ENCODE measurements at places on chromosomes 3 and 15.

DNA sequence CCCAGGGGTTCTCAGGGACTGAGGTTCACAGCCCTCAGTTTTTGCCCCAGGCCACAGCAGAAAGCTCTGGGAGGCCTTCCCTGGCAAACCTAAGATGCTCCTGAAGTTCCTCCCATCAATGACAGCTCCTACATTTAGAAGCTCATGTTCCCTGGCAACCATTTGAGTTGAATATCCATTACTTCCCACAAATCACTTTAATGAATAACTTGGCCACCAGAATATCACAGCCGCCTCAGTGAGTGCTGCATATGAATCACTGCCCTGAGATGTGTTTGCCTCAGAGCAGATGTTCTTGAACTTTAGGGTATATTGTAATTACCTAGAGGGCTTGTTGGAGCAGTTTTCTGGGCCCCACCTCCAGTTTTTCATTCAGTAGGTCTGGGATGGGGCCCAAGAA lies 27.4 kb downstream of the SLCO2A1 start:
- DNase-seq, result peak; percentile 51

DNA sequence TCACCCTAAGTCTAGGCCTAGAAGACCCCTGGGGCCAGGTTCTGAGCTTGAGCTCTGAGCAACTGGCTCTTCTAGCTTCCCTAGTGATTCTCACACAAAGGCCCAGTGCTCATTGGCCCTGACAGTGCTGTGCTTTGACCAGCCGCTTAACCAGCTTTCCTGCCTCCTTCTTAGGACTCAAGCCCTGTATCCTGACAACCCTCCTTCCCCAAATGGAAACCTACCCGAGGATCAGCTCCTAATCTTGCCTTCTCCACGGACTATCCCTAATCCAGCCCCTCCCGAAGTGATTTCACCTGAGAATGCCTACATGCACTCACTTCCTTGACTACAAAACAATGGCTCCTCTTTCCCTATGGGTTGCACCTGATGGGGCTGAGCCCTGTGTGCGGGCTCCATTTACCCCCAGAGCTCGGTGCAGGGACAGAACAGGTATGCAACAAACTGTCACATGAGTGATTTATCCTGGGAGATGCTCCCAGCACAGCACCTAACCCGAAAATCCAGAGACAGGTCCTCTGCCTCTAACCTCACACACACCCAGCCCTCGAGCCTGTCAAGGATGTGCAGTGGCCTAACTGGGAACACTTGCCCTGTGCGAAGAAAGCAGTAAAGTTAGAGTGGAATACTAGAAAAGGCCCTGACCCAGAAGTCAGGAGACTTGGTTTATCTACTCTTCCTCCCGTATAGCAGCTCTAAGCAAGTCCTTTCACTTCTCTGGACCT lies 2.3 kb downstream of the MEGF11 start:
- no peak for DNase-seq

- no peak for DNase-seq
These were observed 52.6 kb downstream of the POMGNT2 start for GRCh38 chr3:43053291-43053690.

GRCh38 chr3:150132101-150132749 lies 161.5 kb upstream of the PFN2 start:
- no peak for DNase-seq
